Endodermal cell (in vitro differentiated cells): ENCODE measurements at places on chromosomes 5 and 9.

DNA sequence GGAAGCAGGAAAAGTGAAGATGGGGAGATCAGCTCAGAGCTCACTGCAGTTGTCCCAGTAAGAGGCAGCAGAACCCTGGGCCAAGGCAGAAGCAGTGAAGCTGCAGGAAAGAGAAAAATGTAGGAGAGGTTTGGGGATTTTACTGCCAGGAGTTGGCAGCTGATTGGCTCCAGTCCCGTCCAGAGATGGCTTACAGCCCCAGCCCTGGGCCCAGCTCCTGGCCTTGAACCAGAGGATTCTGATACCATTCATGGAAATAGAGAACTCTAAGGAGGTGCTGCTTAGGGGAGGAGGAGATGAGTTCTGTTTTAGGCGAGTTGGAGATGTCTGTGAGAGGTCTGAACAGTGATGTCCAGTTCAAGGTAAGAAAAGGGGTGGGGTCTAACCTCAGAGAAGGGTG, 4.6 kb downstream of the MORN5 start:
- DNase-seq = no peak

DNA sequence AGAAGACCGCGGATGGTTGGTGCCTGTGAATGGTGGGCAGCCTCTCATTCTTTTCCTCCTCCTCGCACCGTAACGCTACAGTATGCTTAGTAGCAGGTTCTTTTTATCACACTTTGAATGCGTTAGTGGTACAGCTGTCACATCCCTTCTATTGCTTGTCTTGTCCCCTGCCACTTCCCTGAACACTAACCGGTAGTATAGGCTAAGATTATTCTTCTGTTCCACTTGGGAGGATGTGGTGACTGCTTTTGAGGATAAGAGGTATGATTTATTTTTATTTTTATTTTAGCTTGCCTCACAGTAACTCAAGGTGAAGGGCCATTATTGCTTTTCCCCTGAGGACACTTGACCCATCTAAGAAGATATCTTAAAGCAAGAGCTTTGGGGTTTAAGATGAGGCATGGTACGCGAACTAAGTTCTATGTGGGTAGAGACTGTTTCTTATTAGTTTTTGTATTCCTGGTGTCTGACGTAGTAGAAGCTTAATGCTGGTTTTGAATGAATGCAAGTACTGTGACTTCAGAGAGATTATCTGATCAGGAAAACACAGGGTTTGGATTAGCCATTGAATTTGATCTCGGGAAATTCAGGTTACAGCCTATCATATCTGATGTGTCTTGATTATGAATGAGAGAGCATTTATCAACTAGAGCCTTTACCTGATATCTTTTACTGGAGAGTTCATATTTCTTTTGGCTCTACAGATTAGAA, 951 bp downstream of the UNC13B start:
- DNase-seq = no peak

GRCh38 chr5:95936812-95937397, 24.7 kb downstream of the ELL2 start:
- DNase-seq = no peak

DNA sequence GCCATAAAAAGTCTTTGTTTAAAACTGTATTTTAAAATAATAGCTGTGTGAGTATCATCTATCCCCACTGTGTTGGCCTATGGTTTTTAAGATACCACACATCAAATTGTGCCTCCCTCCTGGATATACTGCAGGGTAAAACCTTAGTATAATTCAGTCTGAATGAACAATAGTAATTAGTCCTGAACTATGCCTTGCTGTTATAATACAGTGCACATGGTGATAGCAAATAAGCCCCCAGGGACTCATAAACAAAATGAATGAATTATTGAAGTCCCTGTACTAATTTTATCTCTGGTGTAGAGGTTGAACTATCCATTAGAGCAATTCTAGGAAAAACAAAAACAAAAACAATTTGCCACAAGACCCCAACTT, 142.7 kb upstream of the ADAMTSL1 start:
- DNase-seq = no peak

DNA sequence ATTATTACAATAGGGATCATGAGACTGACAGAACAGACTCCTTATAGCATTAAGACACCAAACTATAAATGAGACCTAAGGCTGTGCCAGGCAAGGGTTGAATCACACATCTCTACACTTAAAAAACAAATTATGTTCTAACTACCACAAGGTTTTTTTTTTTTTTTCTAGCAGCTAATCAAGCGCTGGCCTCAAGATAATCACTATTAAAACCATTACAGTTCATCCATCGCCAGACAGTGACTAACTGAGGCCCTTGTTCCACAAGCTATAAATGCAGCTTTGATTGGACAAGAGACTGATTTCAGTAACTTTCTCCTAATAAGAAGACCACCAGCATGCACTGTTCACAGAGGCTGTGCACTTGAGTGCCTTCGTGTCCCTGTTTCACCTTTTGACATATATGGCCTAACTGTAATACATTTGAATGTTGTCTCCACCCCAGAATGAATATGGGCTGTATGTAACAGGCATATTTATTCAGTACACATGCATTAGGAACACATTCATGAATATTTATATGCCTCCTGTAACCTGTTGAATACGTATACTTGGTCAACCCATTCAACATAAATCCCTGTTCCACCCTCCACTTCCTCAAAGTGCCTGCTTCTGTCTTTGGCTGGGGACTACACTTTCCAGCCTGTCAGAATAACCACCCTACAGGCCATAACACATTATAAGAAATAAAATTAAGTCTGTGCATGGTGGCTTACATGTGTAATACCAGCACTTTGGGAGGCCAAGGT, 22.8 kb upstream of the ZNF131 start:
- DNase-seq = no peak

GRCh38 chr9:127809002-127809539, 6.4 kb downstream of the FPGS start:
- no peak for DNase-seq

GRCh38 chr9:77099388-77099787, 77.9 kb upstream of the VPS13A start:
- DNase-seq = no peak

DNA sequence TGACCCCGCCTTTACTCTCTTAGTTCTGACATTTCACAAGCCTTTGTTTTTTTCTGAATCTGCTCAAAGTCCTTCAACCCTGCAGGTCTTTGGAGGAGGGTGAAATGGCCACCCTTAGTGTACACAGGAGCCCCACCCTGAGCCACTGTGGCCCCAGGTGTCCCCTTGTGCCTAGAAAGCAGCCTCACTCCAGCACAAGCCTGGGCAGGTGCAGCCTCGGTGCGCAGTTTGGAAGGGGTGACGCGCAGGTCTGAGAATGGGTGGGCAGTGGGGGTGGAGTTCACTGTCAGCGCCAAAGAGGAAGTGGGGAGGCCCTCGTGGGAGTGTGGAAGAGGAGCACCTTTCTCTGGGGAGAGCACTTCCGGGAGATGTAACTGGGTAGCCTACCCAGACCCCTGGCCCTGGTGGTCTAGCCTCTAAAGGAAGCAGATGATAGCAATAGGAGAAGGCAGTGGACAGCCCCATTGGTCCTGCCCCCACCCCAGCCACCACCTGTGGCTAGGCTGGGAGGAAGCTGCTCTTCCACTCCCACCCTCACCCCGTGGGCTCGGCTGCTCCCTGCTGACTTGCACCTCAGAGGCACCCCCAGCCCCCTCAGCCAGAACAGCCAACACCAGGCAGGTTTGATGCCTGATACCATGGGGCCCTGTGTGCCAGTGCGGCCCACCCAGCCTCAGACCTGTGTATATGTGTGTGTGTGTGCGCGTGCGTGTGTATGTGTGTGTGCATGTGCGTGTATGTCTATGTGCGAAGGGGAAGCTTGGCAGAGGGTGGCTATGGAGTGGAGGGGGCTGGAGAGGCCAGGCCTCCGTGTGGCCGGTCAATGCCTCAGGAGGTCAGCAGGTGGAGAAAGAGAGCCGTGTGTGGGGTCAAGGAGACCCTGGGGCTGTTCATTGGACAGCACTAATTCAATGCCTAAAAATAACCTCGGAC, 16.8 kb upstream of the DAB2IP start:
- peak; percentile 90 for DNase-seq

- DNase-seq = no peak
These were observed 341.1 kb downstream of the MAT2B start for GRCh38 chr5:163846512-163846911.
